Activated CD8-positive, alpha-beta memory T cell treated with anti-CD3 and anti-CD28 coated beads for 1 hour (primary cell): ENCODE measurements at places on chromosomes 6 and 20.
A peak's percentile ranks its signal among the peaks of the same experiment; 100 is the strongest.

GRCh38 chr6:160356074-160356744 is 8.0 kb downstream of the SLC22A3 start:
- no peak for DNase-seq

DNA sequence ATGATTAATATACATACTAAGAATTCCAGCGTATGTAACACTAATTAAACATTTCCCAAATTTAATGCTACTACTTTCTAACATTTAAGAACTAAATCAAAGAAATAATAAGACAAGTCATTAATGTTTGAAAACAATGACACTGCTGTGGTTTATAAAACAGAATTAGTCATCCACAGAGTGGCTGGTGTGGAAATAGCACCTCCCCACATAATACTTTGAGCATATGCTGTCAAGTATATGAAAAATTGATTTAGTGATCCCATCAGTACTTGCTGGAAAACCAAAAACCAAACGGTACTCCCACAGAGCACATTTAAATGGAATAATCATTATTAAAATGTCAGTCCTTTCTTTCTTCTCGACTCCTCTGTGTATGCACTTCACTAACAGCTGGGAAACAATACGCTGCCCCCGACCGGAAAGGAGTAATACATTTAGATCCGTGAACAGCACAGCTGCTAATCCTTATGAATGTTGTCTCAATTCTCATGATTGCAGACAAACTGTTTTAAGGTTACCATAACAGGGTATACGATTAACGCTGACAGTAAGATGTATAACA is 78.4 kb downstream of the PREP start:
- no peak for DNase-seq

- no peak for DNase-seq
These were observed 214.3 kb upstream of the PLCB4 start for GRCh38 chr20:8854571-8854970.

DNA sequence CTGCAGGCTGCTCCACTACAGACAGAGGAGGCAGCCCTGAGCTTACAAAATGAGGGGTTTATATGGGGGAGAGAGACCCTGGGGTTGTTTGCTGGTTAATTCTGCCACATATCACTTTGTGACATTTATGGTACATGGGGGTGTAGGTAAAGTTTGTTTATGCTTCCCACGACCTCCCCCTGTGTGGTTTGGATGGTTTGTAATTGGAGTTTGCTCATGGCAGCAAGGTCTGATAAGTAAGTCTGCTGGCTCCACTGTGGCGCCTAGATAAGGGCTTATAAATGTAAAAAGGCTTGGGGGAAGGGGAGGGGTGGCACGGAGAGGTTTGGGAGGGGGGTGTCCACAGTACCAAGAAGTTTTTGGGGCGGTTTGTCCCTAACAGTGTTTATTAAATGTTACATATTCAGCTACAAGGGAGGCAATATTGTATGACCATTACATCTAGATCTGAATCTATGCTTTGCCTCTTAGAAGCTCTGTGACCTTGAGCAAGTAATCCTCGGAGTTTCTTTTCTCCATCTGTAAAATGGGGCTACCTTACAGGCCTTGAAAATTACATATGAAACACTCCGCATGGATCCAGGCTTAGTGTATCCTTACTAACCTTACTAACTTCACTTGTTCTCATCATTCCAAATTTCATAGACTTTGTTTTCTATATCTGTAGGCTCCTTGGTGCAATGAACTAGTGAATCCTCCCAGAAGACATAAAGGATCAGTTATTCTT is 204.8 kb upstream of the NOX3 start:
- DNase-seq: no peak

DNA sequence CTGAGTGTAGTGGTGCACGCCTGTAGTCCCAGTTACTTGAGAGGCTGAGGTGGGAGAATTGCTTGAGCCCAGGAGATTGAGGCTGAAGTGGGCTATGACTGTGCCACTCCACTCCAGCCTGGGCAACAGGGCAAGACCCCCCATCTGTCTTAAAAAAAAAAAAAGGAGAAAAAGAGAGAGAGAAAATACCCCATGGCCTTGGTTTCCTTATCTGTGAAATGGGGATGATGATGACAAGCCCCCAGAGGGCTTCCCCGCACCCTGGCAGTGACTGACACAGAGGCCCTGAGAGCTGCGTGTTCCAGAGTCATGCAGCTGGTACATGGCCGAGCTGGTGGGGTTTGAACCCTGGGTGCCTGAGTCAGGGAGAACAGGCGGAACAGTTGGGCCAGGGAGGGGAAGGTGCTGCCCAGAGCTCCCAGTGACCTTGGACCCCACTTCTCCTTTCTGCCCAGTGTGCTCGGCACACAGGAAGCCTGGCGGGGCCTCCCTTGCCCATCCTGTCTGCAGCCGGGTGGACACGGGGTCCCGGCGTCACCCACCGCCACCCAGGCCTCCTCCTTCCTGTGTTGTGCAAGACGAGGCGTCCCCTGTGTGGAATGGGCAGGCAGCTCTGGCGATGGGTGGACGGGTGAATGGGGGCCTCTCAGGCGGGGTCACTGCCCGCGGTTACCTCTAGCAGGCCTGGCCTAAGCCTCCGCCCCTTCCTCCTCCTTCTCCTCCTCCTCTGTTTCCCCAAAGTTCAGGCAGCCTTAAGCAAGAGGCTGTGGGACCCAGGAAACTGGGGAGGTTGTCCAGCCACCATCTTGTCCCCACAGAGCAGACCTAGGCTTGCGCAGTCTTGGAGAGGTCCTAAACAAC is 84.2 kb downstream of the CEBPB start:
- DNase-seq: no peak

GRCh38 chr6:52385074-52385473 is 23.1 kb downstream of the PAQR8 start:
- DNase-seq: no peak

GRCh38 chr6:129661536-129662405 is 48.2 kb downstream of the ARHGAP18 start:
- DNase-seq: no peak

DNA sequence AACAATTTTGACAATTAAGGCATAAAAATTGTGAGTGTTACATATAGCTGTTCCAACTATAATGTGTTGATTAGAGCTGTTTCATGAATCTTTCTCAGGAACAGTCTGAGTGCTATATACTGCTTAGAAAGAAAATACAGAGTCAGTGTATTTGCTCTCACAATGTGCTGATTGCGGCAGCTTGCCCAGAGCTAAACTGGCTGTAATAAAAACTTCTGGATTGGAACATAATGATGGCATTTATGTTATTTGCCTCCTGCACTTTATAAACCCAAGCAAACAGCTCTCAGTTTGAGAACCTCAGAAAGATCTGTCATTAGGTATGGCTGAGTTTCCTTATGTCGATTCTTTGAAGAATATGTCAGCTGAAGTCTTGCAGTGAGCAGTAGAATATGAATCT is 29.5 kb downstream of the FLRT3 start:
- DNase-seq: no peak

DNA sequence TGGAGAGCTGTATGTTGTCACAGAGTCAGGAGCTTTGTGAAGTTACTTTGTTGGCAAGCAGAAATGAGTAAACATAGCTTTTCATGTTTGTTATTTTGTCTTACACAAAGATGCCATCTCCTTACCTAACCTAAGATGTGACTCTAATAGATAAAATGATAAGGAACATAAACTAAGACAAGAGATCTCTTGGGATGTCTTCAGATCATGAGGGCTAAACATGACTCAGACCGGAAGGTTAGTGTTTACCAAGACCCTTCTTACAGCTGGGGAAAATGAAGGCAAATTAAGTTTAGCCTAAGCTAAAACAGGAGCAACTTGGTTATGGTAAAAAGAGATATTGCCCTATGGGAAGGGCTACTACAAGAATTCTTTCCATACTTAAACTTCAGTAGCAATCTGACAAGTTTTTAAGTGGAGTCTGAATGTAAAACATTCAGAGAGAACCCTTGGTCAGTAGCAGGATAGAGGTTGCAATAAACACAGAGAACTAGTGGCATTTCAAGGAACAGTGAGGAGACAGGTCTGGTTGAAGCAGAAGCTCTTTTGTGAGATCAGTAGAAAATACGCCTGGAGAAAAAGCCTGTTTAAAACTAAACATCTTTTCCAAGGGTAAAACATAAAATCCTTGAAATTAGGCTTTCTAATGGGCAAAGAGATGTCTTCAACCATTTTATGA is 29.9 kb downstream of the SGK1 start:
- DNase-seq: no peak

DNA sequence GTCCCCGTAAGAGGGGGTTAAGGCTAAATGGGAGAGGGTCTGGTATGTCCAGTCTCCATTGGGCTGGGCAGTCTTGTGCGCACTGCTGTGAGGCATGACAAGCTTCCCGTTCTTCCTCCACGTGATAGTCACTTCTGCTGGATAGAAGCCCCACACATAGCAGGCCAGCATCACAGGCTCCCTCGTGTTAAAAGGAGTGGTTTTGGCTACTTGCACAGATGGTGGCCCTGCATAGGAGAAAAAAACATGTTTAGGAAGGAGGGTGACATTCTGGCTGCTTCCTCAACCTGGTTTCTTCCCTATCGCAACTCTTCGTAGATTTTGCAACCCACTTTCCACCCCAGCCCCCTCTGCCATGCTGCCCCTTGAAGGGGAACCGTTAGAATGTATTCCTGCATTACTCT is 3.6 kb downstream of the HLA-DMB start:
- no peak for DNase-seq

GRCh38 chr20:51111290-51111689 is 88.4 kb upstream of the KCNG1 start:
- DNase-seq: no peak

- peak; percentile 5 for DNase-seq
These were observed 210.5 kb downstream of the ERMARD start for GRCh38 chr6:169961772-169962561.

GRCh38 chr6:8352335-8352965 is 82.9 kb downstream of the SLC35B3 start:
- no peak for DNase-seq

DNA sequence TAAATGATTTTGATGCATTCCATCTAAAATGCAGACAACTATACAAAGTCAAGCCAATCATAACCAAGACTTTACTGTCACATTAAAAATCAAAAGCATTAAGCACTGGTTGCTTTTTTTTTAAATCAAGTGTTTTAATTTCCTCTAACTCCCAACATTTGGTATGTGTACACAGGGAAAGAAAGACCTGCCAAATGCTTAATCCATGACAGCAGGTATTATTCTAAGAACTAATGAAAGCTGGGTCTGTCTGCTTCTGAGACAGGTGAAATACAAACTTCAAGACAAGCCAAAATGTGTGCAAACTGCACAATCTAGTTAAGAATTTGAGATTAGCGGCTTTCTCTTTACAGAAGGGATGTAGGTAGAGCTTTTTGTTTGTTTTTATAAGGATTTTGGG is 126.1 kb downstream of the GMDS start:
- no peak for DNase-seq

DNA sequence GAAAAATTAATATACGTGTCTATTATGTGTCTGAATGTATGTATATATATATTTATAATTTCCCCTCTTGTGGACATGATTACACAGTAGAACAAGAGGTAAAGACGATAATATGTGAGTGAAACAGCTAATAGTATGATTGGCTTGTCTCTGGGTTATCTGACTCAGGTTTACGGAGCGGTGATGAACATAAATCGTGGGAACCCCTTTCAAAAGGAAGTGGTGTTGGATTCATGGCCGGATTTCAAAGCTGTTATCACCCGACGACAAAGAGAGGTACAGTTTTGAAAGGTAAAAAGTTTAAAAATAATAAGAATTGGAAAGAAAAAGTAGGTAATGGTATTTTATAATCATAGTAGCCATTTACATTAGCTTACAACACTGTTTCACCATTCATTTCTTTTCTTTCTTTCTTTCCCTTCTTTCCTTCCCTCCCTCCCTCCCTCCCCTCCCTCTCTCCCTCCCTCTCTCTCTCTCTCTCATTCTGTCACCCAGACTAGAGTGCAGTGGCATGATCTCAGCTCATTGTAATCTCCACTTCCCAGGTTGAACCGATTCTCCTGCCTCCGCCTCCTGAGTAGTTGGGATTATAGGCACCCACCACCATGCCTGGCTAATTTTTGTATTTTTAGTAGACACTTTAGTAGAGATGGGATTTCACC is 15.9 kb downstream of the GLYATL3 start:
- DNase-seq: no peak

DNA sequence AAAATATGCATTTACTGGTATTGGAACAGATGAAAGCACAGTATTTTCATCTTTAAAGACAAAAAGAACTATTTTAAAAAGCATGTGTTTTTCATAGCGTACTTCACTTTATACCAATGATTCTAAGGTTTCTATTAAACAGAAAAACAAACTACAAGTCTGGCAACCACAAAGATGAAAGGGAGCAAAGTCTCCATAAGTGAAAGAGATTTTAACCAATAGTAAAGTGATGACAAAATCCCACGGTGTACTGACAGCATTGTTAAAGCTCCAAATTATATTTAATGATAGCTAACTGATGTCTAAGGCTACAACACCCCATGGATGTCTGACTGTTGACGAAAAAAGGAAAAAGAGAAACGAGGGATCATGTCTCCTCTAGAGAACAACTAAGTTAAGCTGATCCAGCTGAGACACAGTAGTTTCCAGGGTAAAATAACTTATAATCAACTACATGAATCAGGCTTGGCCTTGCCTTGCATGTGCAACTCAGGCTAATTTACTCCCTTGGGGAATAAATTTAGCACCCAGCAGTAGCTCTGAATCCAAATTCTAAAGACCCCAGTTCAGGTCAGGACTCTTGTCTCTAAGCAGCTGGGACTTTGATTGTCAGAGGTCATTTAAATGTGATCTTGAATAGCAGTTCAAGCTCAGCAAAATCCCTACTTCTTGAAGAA is 56.0 kb upstream of the TAB2 start:
- DNase-seq: no peak

DNA sequence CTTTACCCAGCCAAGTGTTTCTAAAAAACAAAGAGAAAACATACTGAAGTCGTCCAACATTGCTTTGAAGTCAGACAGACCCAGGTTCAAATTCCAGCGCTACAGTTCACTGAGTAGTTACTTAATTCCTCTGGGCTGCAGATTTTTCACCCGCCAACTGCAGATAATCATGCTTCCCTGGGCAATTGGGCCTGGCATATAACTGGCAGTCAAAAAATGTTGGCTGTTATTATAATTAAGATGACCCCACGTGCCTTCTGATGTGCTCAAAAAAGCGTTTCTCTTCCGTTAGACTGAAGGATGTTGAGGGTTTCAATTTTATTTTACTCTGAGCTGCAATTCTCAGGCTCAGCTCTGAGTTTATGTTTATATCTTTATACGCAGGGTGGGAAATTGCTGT is 156.1 kb upstream of the CITED2 start:
- no peak for DNase-seq
